Coronary artery (tissue), 2 donors: ENCODE measurements at places on chromosomes 4 and X.

- no peak for DNase-seq
Observed at GRCh38 chr4:41532336-41532735, 5.6 kb upstream of the LIMCH1 start.

DNA sequence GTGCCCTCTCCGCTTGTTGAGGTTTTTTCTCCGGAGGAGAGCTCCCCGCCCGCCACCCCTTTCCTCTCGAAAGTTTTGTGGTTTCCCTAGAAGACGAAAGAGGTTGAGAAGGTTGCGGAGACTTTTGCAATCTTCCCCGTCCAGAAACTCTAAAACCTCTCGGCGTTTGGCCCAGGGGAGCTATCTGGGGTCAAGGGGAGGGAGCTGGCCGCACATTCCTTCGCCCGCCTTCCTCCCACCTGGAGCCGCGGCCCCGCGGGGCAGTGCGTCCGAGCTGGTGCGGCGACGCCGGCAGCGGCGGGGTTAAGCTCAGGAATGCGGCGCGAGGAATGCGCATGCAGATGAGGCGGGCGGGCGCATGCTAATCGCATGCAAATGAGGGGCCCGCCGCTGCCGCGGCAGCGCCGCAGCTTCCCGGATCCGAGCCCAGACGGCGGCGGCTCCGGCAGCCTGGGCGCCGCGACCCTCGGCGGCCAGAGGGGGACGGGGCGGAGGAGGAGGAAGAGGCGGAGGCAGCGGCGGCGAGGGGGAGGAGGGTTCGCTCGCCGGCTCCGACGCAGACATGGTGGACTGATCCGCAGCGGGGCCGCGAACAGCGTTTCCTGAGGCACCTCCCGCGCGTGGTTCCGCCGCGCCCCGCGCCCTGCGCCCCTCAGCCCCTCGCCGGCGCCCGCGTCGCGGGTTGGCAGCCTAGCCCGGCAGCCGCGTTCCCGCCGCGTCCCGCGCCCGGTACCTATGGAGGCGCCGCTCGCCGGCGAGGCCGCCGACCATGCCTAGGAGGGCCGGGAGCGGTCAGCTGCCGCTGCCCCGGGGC lies at the start of gene WWC2:
TSS of gene WWC2 (plus strand) at position 535 of the 814 bp plus-strand sequence. CDS start at position 770, 235 bp downstream.
- peak; percentile 93 for DNase-seq

- no peak for DNase-seq
Observed at GRCh38 chrX:70332600-70332999, 42.7 kb downstream of the KIF4A start.

DNA sequence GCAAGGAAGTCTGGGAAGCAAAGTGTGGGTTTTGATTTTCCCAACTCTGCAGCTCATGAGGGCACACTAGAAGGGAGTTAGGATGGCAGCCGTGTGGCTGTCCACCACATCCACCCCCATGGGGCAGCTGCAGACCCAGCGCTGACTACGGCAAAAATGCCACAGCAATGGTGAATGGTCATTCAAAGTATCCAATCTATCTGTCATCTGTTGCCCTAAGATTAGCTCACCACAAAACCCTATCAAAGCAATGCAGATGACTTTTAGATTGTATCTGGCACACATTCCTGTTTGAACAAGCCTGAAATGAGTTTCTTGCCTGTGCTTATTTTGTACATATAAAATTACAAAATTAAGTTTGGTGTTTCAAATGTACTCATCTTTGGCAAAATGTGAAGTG lies 29.7 kb upstream of the HPSE start:
- DNase-seq, result no peak

GRCh38 chrX:101398694-101399093 lies 7.9 kb downstream of the RPL36A start:
- DNase-seq, result no peak

- no peak for DNase-seq
Observed at GRCh38 chr4:129822701-129823100, 726.7 kb downstream of the C4orf33 start.

DNA sequence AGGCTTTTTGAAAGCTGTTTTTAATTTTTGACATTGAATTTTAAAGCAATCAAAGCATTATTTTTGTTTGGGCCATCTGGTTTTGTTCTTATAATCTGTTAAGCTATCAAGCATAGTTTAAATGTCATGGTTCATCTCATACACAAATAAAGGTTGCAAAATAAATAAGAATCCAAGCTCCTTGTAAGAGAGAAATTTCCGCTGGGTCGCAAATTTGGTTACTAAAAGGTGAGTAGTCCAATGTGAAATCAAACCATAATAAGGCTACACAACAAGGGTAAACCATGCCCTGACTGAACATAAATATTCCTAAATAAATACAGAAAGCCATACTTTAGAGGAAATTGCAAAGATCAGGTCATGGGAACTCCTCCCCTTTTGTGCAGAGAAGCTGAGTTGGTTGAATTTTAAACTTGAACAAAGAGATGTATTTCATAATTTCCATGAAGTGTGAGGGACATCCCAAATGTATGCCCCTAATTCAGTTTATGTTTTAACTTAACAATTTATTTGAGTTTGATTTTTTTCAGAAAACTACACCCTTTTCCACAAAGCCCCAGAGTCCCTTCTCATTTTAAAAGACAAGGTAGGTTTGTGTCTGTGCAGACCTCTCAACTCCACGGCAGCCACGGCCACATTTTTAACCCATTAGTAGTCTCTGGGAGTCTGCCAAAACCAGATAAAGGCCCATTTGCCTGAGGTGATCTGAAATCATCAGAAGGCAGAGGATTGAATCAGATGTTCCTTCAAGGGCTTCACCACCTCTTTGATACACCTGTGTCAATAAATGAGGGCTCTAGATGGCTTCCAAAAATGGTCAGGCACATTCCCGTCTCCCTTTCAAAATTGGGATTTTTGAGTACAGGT lies 85.2 kb downstream of the PLAC1 start:
- no peak for DNase-seq

DNA sequence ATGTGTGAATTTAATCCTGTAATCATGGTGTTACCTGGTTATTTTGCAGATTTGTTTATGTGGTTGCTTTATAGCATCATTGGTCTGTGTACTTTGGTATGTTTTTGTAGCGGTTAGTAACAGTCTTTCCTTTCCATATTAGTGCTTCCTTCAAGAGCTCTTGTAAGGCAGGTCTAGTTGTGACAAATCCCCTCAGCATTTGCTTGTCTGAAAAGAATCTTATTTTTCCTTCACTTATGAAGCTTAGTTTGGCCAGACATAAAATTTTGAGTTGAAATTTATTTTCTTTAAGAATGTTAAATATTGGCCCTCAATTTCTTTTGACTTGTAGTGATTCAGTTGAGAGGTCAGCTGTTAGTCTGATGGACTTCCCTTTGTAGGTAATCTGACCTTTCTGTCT lies 1096.1 kb upstream of the SLIT2 start:
- no peak for DNase-seq

DNA sequence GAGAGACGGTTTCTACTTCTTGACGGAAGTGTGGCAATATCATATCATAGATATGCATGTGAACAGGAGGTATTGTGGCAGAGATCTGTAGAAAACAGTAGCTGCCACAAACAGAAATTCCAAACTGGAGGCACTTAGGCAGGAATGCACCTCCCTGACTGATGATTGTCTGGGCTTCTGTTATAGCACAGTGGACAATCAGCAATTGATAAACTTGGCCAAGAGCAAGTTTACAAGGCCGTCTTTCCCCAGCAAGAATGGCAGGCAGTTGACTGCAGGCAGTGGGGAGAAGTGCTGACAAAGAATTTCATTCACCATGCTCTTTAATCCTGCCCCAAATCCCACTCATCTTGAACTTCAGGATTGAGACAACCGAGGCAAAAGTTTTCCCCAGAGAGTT lies 114.4 kb upstream of the STOX2 start:
- DNase-seq, result no peak

GRCh38 chr4:64882311-64883086 lies 473.2 kb upstream of the TECRL start:
- no peak for DNase-seq

- no peak for DNase-seq
Observed at GRCh38 chrX:154729439-154729838, 21.4 kb downstream of the GAB3 start.

- DNase-seq, result no peak
Observed at GRCh38 chrX:135549519-135549918, 29.1 kb downstream of the INTS6L start.

DNA sequence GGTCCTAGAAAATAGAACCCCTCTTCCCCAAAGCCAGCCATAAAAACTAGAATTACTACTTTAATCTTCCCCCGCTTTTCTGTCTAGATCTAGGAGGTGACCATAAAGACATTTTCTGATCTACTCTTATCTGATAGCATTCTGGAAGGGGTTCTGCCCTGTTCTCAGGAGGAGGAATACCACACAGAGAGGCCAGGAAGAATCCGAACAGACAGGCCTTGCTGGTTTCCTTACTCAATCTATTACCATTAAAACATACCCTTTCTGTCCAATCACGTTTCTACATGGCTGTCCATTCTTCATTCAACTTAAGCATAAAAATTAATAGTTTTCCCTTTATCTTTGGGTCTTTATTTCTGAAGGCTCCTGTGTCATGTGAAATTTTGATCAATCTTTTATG lies 198.7 kb downstream of the GPAT3 start:
- DNase-seq, result no peak

- no peak for DNase-seq
Observed at GRCh38 chr4:74230902-74231499, 73.1 kb downstream of the MTHFD2L start.

GRCh38 chrX:1111601-1112300 lies 100.7 kb downstream of the CRLF2 start:
- peak; percentile 17 for DNase-seq

DNA sequence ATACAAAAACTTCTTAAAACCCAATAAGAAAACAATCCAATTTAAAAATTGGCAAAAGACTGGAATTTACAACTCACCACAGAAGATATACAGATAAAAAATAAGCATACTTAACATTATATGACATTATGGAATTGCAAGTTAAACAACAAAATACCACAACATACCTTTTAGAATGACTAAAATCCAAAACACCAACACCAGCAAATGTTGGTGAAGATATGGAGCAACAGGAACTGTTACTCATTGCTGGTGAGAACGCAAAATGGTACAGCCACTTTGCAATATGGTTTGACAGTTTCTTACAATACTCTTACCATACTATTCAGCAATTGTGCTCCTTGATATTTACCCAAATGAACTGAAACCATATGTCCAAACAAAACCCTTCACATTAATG lies 112.4 kb downstream of the ADGRL3 start:
- DNase-seq, result no peak

- DNase-seq, result no peak
Observed at GRCh38 chr4:118585015-118585414, 100.2 kb upstream of the METTL14 start.

GRCh38 chr4:14345356-14345775 lies 656.9 kb upstream of the CPEB2 start:
- DNase-seq, result no peak

DNA sequence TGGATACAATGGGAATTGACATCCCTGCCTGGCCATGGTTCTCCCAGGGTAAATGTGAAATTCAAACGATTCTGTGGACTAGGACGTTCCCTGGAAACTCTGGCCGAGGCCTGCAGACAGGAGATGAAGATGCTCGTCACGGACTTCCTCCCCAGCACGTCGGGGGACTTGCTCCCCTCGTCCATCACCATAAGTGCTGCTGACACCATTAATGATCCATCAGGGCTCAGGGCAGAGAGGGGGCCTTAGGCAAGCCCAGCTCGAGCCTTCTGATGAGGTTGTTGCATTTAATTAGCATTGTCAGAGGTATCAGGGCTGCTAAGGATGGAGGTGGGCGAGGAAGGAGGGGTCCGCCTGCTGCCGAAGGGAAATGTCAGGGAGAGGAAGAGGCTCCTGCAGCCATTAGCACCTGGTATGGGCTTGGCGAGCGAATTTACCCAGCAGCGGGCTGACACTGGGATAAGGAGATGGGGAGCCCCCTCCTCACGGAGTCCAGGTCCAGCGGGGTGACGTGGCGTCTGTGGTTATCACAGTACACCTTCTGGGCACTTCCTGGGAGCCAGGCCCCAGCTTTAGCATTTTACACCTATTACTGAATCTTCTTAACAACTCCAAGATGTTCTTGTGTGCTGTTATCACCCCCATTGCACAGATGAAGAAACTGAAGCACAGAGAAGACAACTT lies 83.1 kb downstream of the PPP2R2C start:
- no peak for DNase-seq

DNA sequence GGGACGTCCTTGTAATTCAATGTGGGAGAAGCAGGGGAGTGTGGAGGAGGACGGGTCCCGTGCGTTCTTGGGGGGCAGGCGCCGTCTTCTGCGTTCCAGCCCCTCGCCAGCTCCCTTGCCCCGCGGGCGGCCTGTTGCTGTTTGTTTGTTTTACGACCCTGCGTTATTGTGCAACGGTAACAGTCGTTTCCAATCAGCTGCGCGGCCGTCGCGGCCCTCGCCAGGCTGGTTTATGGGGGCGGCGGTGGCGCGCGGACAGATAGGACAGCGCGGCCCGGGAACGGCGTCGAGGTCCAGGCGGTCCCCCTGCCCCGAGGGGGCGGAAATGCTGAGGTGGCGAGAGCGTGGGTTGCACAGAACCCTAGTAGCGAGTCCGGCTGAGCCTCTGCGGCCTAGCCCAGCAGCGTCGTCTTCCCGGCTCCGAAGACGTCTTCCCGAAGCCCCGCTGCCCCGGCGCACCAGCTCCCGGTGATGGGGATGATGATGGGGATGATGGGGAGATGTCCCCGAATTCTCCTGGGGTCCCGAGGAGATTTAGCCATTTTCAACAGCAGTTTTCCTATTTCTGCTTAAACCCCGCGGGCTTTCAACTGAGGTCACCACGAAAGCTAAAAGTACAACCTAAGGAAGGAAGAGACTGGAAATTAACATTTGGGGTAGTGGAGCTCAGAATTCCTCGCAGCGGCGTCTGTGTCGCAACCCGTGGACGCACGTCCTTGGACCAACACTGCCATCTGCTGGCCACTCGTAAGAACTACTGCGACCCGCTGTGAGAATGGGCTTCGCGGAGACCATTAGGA lies 4.8 kb downstream of the PDGFRA start:
- DNase-seq, result no peak
